Mononuclear cell (primary cell): ENCODE measurements at places on chromosomes 16 and 17. TPM values are rescaled to one million over a fixed set of nuclear protein-coding genes. Genes with fewer than 3 reads are reported as not detected.

Gene TNFSF13
- 44.9 TPM for total RNA-seq

Gene DBNDD1
- 1.8 TPM for total RNA-seq

Gene CTRB1
- total RNA-seq: not detected

Gene PROCA1
- 0.94 TPM for total RNA-seq

Gene KAT8
- 76.5 TPM for total RNA-seq

Gene CCL1
- not detected for total RNA-seq

Gene WRAP53
- total RNA-seq: 3.6 TPM

Gene IKZF3
- total RNA-seq: 47.5 TPM

Gene SYCE1L
- total RNA-seq: 0.52 TPM

Gene TMC7
- total RNA-seq: not detected

Gene PTX4
- total RNA-seq: not detected

Gene USP6
- 0.10 TPM for total RNA-seq

Gene CA7
- total RNA-seq: not detected

Gene USP31
- total RNA-seq: 2.5 TPM

Gene TBC1D28
- total RNA-seq: not detected
